Dermis microvascular lymphatic vessel endothelial cell (primary cell): ENCODE measurements at places on chromosomes 3 and 15.

DNA sequence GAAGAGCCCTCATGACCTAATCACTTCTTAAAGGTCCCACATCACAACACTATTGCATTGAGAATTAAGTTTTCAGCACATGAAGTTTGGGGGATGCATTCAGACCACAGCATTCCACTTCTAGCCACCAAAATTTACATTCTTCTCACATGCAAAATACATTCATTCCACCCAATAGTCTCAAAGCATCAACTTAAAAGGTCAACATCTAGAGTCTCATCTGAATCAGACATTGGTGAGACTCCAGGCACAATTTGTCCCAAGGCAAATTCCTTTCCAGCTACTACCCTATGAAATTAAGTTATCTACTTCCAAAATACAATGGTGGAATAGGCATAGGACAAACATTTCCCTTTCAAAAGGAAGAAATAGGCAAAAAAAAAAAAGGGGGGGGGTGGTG, 64.9 kb downstream of the PLSCR2 start:
- DNase-seq, result no peak

- DNase-seq, result no peak
Observed at GRCh38 chr3:140292684-140293083, 357.7 kb downstream of the CLSTN2 start.

GRCh38 chr15:95176794-95177577, 945.6 kb downstream of the MCTP2 start:
- peak; percentile 34 for DNase-seq

DNA sequence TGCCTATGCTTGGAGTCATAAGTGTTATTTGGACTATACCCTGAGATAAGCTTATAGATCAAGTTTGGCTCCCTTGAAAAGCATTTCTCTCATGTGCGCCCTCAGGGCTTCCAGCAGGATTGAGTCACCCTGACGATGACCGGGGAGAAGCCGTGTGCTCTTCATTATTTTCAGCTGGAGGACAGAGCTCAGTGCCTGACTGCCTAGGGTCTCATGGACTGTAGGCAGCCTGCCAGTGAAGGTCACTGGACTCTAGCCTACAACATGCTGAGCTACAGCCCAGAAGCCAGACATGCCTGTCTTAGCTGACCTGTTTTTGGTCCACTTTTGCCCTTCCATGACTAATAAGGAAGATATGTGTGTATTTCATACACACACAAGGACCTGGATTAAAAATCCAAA, 31.6 kb upstream of the NUDT16 start:
- peak; percentile 42 for DNase-seq

GRCh38 chr3:40677749-40678148, 153.0 kb downstream of the ZNF621 start:
- no peak for DNase-seq

DNA sequence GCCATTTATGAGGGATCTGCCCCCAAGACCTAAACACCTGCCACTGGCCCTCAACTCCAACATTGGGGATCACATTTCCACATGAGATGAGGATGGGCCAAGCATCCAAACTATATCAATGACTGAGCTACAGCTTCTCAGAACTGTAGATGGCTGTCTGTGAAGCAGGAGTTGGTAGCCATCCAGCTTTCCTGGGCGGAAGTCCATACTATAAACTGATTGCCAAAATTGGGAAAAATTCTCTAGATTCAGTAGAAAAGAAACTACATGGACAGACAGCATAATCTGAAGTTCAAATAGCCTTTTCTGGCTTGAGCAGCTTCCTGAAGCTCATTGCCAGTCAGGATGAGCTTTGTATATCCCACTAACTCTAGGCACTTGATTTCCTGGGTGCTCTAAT, 214.7 kb upstream of the ZBTB20 start:
- no peak for DNase-seq

DNA sequence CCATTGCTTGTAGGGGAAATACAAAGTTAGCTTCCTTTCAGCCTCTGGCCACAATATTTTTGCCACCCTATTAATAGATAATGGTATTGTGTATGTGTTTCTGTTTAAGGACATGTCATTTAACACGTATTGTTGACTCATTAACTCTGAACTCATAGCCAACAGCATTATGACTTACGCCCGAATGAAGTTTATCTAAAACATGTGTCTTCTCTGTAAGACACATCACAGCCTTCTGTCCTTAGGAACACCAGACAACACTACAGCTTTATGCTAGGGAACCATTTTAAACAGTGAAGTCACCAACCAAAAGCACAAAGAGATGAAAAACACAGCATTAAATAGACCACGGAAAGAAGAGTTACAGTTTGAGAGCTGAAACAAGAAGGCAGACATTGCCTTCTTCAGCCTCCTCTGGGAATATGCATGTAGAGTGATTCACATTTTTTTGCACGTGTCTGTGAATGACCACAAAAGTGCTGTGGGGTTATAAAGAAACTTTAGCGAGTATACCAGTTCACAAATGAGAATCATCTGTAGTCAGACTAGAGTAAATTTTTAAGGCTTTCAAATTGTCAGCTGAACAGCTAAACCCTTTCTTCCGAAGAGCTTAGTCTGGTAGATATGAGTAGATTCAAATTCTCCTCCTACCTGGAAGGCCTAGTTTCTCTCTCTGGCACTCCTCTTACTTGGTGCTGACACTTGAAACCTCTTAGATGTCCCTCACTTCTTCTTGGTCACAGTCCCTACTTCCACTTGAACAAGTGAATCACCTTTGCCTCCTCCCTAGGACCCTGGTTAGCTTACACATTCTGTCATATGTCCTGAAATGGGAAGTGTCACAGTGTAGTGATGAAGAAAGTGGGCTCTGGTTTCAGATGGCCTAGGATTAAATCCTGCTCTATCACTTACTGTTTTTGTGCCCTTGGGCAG, 32.2 kb downstream of the MCTP2 start:
- DNase-seq, result no peak
